ENCODE measurements at places on chromosomes 1 and 21.

GRCh38 chr1:24427545-24427862, 11.9 kb downstream of the NIPAL3 start:
- no peak for DNase-seq

DNA sequence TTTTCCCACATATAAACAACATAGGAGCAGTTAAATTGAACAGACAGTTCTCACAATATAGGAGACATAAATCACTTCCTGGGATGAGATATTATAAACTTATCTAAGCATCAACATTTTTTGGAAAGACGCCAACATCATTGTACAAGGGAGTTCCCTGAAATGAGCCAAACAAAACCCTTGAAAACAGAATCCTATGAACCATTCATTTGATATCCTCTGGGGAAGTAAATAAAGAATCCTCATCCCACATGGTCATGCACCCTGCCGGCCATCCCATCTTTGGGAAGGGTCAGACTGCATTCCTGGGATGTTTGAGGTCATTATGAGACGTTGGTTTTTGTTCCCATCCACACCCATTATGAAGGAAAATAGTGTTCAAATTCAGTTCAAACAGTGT, 111.8 kb upstream of the USP25 start:
- no peak for DNase-seq

GRCh38 chr1:4000811-4001251, 100.8 kb upstream of the C1orf174 start:
- DNase-seq: no peak

DNA sequence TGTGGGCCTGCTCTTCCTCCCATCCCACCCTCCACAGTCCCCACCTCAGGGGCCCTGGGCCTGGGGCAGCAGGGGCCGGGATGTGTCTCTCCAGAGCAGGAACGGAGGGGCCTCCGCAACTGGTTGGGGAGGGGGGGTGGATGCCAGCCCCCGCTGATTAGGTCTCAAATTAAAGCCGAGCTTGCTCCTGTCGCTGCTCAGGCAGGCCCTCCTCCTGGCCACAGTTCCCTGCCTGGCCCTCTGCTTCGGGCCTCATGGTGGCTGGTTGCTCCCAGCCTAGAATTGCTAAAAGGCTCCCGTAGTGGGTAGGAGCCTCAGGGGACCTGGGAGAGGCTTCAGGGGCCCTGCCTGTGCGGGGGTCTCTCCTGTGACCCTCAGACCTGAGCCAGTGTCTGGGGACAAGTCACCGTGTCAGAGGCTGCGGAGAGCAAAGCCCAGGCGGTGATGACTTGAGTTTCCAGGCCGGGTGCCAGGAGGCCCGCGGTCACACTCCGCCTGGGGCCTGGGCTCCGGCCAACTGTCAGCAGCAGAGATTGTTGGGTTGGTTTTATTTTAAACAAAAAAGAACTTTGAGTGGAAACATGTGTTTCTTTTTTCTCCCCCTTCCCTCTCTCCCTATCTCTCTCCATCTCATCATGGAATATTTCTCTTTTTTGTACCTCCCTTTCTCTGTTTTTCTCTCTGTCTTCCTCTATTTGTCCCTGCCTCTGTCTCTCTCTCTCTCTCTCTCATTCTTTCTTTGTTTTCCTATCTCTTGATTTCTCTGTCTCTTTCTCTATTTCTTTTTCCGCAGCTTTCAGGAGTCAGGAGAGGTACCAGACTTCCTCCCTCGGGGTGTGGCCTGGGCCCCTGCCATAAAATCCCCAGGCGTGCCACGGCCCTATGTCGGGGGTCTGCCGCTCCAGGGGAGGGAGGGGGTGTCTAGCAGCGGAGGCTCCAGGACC, 20.0 kb upstream of the EPHA2 start:
- DNase-seq: no peak

DNA sequence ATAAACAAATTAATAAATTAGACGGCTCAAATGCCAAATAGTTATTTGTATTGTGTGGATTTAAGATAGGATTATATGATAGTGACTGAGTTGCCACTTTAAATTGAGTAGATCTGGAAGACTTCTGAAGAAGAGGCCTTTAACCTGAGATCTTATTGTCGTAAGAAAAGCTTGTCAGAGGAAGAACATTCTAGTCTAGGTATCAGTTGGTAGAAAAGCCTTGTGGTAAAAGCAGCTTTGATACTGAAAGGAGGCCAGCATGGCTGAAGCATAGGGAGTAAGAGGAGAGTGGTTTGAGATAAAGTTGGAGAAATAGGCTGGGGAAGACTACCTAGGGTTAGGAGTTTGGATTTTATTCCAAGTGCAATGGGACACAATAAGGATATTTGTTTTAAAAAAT, 29.1 kb downstream of the SLC30A7 start:
- DNase-seq: no peak

GRCh38 chr1:221192055-221192454, 312.8 kb downstream of the HLX start:
- DNase-seq: no peak

GRCh38 chr21:30014886-30015285, 75.1 kb upstream of the GRIK1 start:
- no peak for DNase-seq

DNA sequence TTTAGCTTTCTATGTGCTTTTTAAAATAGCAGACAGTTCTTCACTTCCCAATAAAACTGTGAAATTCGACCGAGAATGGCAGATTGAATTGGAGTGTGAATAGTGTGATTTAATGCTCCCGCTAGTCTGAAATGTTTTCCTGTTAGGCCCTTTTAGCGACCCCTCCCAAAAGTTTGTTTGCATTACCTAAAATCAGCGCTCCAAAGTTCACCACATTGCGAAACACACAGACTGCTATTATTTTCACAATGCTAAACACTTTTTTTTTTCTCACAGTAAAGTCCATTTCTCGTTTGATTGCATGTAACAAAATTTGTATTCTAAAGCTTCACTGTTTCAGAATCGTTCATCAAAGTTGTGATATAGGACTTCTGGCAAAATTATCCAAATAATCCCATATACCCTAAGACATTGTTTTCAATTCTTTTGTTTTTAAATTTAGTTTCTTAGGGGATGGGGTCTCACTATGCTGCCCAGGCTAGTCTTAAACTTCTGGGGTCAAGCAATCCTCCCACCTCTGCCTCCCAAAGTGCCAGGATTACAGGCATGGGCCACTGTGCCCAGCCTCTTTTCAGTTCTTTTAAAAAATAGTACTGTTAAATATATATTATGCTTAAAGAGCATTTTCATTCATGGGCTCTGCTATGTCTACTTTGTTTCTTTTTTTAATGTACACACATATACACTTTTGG, 76.5 kb upstream of the USH2A start:
- DNase-seq: no peak

DNA sequence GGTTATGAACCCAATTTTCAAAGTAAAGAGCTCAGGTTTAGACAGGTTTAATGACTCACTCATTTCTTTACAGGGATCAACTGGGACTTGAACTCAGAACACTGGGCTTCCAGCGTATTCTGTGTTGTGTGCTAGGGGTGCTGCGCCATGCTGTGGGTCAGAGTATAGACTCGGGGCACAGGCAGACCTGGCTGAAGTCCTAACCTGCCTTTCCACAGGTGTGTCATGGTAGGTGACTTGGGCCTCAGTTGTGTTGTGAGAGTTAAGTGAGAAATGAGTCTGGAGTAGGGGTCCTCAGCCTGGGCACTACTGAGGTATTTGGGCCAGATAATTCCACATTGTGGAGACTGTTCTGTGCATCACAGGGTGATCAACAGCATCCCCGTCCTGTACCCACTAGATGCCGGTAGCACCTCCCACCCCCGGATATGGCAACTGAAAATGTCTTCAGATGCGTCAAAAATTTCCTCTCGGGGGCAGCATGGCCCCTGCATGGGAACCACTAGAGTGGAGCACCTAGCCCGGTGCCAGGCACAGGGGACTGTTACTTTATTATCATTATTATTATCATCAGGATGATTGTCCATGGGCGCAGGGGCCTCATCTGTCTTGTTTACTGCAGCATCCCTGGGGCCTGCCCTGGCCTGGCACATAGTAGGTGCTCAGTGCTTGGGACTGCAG, 575.5 kb downstream of the PTPRU start:
- DNase-seq: peak; percentile 1

GRCh38 chr1:54606096-54606989, 17.0 kb downstream of the FAM151A start:
- no peak for DNase-seq

- DNase-seq: no peak
Observed at GRCh38 chr1:91584878-91585277, 84.2 kb downstream of the CDC7 start.

DNA sequence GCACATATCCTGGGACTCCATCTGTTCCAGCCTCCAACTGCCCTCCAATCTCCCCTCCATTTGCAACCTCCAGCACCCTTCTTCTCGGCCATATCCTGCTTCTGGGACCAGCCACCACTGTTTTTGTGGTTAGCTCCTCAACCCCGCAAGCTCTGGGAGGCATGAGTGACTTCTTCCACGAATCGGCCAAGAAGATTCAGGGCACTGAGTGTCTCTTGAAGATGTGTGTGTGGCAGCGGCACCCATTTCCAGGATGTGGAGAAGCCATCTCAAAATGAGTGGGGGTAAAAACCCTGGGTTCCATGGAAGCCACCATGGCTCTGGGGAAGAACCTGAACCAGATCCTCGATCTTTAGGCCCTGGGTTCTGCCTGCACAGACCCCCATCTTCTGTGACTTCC, 194.6 kb downstream of the SLC45A1 start:
- DNase-seq: no peak

DNA sequence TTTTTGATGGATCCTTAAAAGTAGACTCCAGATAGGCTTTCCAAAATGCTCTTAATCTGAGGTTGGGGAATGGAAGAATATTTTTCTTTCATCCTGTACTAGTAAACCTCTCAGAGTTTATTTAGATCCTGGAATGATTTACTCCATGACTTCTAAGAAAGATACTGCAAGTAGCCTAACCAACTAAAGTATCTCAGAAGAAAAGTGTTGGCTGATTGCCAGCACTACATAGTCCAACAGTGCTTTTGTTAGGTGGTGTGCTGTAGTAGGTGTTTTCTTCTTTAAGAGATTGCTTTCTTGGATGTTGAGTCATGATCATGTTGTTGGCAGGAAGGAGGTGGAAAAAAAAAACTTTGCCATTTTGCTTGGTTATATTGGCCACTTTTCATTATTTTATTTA, 119.8 kb downstream of the OSBPL9 start:
- no peak for DNase-seq

DNA sequence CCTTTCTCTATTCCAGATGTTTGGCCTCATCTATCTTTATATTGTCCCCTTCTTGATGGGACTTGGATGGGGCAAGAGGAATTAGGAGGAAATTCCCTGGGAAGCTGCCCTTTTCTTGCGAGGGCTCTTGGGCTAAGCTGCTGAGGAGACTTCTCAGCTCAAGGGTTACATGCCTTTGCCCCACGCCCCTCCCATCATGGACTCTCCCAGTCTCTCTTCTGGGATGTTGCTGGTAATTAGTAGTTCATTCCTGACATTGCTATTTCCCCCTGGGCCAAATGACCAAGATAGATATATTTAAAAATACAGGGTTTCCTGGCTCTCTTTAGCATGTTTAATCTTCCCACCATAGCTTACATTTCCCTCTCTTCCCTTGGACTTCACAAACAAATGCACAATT, 90.6 kb upstream of the RALGPS2 start:
- DNase-seq: no peak

- DNase-seq: no peak
Observed at GRCh38 chr1:42206164-42206563, 41.6 kb upstream of the GUCA2A start.

- no peak for DNase-seq
Observed at GRCh38 chr1:7089497-7089896, 304.2 kb downstream of the CAMTA1 start.

DNA sequence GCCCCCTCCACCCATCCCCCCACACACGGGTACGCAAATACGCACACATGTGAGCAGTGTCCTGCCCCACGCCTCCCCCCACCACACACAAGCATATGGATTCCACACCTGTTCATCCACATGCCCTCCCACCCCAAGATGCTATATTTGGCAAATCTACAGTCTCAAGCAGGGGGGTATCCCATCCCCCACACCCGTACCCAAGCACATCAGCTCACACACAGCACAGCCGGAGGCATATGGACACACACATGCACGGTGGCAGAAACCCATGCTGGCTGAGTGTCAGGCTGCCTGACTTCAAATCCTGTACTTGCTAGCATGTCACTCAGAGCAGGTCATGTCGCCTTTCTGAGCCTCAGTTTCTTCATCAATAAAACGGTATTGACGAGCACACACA, 10.6 kb downstream of the COL16A1 start:
- no peak for DNase-seq

GRCh38 chr1:201917362-201918033, 28.8 kb downstream of the SHISA4 start:
- no peak for DNase-seq

DNA sequence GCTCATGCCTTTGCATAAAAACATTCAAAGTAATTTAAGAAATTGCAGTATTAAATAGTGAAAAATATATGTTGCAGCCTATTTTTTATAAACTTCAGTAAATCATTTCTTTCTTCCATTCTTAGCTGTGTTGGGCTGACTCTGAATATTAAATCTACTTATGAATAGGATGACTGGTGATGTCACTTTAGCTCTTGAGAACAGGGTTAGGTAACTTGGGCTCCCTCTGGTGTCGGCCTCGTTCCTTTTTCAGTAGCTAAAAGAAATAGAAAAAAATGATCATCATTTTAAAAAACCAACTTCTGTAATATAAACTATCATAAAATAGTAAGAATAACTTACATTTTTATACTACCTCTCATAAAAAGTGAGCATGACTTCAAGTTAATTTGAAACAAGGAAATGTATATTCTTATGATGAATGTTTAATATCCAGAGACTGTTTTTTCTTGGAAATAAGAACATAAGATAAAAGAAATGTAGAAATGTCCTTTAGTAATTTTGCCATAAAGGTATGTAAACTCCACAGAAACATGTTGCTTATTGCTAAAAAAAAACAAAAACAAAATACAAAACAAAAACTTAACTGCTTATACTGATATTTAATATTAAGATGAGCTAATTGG, 26.8 kb upstream of the NCAM2 start:
- DNase-seq: peak; percentile 62

DNA sequence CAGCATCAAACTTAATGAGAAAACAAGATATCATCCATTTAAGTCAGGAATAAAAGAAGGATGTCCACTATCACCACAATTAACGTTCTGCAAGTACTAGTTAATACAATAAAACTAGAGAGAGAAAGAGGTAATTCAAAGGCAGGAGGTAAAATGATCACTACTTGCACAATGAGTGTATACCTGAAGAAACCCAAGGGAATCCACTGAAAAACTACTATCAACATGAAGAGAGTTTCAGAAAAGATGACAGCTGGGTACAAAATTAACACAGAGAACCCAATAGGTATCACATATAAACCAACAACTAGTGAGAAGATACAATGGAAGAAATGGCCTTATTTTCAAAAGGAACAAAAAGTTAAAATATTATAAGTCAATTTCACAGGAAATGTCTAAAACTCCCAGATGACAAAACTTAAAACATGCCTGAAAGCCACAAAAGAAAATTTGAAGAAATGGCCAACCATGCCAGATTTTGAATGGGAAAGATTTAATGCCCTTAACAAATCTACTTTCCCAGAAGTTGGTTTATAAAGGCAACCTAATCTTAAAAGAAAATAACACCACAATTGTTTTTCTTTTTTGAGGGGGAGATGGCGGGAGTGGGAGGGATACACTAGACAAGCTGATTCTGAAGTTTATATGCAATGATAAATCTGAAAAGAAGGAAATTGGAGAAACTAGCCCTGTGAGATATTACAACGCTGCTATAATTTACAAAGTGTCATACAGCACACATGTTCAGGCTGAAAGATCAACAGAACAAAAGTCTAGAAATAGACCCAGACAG, 17.8 kb downstream of the VPS26C start:
- DNase-seq: no peak

- DNase-seq: no peak
Observed at GRCh38 chr1:78787544-78787943, 137.9 kb downstream of the IFI44 start.

- DNase-seq: no peak
Observed at GRCh38 chr1:110875216-110875731, 2.3 kb downstream of the CD53 start.
